COR-L47 (cell line): ENCODE measurements at places on chromosomes 6 and 20.

GRCh38 chr6:1105833-1106400 lies 206.0 kb upstream of the FOXQ1 start:
- DNase-seq = no peak

- no peak for DNase-seq
Measured at GRCh38 chr6:125662296-125662695, 87.1 kb upstream of the HEY2 start.

DNA sequence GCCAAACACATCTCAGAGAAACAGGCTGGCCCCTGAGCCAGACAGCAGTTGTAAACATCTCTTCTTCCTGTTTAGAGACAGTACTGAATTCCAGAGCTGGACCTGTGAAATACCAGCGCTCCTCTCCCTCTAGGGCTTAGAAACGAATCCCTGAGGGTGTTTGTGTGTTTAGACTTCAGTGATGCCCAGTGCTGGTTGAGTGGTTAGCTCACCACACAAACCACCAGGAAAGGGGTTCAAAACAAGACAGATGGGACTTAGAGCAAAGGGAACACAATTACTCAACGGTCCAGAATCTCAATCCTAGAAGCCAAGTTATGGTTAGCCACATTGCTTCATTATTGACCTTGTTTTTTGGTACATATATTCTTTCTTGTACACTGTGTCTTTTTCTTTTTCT lies 108.7 kb upstream of the TMEM170B start:
- no peak for DNase-seq

DNA sequence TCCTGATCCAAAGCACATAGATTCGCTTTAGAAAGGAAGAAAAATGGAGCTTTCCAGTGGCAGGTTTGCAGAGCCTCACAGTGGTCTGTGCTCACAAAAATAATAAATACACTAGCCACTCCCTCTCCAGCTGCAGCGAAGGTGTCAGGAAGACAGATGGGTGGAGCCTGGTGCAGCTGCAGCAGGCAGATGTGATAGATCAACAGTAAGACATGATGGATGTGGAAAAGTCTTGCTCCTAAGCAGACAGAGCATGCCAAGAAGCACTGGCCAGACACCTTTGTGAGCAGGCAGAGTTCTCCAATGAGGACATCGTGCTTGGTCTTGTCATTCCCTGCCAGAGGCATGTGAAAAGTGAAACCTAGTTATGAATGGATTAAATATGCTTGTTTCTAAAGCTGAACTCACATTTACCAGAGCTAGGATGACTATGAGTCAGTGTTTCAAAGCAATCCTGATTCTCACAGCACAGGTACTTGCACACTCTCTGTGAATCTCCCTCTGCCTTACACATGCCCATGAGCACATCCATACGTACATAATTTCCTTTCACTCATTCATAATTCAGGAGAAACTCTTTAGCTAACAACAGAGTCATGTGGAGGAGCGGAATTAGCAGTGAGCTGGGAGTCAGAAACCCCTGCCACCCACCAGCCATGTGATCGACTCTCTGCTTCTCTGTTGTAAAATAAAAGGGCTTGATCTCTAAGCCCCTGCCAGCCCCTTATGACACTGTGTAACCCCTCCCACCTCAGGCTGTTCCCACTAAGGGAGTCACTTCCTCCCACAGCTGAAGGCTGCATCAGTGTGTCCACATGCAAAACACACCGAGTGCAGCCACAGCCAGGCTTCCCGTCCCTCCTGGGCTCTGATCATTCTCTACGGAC lies 111.2 kb downstream of the SCML4 start:
- no peak for DNase-seq

DNA sequence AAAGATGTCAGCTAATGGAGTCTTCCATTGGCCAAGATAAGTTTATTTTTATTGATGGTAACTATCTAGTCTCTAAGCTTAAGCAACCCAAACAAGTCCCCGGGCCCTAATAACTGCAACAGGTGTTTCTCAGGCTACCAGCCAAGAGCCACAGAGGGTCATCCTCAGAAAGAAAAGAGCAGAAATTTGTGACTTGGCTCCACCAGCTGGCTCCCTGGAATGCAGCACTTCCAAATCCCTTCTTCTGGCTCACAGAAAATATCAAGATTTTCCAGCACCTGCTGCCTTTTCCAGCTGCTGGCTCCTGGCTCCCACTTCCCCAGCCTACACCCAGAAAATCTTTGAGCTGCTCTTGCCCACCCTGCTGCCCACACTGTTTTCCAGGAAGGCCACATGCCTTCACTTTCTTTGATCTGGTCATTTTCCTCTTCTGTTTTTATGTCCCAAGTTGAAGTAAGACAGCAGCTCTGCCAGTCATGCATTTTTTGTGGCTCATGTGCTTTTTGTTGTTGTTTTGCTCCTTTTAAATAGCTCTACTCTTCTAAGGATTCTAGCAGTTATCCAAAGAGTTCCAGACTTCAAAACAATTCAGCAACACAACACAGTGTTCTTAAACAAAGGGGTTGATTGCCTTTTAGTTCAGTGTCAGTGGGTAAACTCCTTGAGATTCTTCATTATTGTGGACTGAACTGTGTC lies 151.0 kb upstream of the SMLR1 start:
- DNase-seq = peak; percentile 20

DNA sequence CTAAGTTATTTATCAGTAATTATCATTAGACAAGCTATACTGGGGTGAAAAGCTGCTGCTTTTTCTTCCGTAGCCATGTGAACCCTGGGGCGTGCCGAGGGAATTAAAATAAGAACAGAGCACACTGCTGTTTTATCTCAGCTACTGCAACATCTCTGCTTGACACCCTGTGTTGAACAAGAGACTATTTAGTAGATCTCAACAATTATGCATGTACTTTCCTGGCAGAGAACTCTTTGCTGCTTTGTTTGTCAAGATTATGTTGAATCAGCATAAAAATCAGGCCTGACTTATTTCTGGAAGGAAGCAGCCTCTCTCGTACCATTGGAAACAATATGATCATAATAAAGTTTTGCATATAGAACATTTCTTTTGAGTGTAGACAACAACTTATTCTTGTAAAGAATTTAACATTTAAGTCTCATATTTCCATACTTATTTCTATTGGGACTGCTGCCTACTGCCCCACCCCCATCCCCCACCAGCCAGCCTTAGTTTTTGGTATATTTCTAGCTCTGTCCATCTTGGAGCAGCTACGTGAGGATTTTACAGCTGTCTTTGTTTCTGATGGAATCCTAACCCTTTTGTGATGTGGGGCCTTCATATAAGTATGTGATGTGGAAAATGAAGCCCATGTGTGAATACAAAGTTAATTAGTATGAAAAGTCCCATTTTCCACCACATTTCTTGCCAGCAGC lies 1011.4 kb downstream of the KIF16B start:
- DNase-seq = no peak

- DNase-seq = no peak
Measured at GRCh38 chr20:61845233-61845671, 220.4 kb downstream of the TAF4 start.

GRCh38 chr20:57990396-57990987 lies 238.0 kb downstream of the ANKRD60 start:
- no peak for DNase-seq

DNA sequence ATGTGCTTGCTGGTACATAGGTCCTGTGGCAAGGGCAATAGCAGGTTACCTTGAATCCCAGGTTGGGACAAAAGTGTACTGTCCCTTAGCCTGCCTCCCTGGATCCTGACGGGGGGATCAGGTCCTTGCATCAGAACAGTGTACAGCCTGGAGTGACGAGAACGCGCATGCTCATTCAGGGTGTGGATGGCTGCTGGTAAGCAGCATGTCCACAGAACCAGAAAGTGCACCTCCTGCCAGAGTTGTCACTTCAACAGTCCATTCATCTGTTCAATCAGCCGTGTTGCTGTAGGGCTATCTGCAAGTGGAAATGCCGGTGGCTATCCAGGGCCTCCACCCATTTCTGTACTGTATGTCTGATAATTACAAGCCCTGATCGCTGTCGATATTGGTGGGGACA lies 236.3 kb upstream of the SOX4 start:
- DNase-seq = no peak

- DNase-seq = no peak
Measured at GRCh38 chr20:23241416-23241815, 109.2 kb upstream of the NXT1 start.

DNA sequence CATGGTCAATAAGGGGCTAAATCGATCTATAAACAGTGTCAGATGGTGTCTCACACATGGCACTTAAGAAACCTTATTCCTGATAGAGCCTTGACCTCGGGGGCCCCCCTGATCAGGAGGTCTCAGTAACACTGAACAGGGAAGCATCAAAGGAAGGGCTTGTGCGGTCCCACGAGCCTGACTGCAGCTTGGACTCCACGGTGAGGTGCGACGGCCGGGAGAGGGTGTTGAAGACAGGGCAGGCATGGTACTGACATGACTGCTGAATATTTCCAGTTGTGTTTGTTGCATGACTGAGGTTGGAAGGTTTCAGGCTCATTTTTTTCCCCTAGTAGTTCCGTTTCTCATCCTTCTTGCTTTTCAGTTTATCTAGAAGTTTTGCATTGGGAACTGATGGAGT lies 107.1 kb upstream of the JAG1 start:
- DNase-seq = no peak

- DNase-seq = peak; percentile 71
Measured at GRCh38 chr20:62219101-62219991, 732 bp downstream of the HRH3 start.

DNA sequence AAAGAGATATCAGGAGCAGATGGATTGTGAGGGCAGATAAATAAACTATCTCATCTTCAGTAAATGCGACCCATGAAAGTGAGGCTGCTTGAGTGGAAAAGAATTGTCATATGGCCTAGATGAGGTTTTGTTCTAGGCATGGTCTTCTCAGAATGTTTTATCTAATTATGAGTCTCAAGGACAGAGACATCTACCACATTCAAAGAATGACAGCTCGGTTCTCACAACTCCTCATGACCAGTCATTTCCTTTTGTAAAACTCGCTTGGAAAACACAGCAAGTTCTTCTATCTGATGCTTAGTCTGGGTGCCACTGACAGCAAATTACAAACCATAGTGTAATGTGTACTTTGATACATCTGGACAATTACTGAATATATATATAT lies 140.5 kb downstream of the CCDC170 start:
- DNase-seq = no peak

- no peak for DNase-seq
Measured at GRCh38 chr6:112033791-112034615, 19.9 kb upstream of the CCN6 start.

GRCh38 chr20:39165099-39165498 lies 203.0 kb downstream of the DHX35 start:
- DNase-seq = no peak

DNA sequence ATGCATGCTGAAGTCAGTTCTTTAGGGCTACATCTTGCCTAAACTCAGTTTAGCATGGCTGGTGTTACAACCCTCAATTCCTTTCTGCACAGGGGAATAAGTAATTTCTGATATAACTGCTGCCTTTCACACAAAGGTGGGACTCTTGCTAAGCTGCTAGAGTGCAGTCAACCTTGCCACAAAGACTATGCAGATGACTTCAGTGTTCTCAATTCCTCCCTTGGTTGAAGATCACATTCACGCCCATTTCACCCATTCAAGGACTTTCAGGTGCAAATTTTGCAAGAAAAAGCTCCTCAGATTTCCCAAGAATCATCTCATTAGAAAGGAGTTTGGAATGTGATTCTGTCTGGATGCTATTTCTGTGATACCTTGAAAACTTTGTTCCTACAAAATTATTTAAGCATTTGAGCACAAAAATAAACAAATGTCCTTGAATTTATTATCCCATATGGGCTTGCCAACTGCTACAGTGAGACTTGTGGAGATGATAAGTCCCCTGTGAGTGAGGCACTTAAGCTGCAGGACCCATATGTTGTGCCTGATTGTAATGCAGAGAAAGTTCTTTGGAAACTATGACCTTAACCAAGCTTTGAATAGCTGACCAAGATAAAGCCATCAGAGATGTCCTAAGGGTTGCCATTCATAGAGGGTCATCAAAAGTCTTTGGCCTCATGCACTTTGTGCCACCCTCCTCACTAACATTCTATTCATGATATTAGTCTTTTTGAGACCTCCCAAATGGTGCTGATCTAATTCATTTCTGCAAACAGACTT lies 111.8 kb downstream of the PLCB4 start:
- no peak for DNase-seq

- no peak for DNase-seq
Measured at GRCh38 chr20:8851446-8851845, 217.4 kb upstream of the PLCB4 start.

DNA sequence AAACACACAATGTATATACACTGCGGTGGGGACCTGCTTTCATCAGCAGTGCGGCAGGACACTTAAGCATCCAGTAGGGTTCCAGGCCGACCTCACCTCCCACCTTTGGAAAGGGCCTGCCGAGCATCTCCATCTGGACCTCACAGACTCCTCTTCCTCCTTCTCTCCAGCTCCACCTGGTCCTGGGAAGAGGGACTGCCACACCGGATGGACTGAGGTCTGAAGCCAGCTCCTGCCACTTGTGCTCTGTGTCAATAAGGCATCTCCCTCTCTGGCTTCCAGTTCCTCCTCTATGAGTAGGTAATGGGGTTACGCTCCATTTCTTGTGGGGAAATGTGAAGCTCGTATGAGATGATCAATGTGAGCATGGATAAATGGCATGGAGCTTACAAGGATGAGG lies 19.1 kb upstream of the NNAT start:
- DNase-seq = no peak

- no peak for DNase-seq
Measured at GRCh38 chr6:144330017-144330987, 45.2 kb downstream of the UTRN start.

DNA sequence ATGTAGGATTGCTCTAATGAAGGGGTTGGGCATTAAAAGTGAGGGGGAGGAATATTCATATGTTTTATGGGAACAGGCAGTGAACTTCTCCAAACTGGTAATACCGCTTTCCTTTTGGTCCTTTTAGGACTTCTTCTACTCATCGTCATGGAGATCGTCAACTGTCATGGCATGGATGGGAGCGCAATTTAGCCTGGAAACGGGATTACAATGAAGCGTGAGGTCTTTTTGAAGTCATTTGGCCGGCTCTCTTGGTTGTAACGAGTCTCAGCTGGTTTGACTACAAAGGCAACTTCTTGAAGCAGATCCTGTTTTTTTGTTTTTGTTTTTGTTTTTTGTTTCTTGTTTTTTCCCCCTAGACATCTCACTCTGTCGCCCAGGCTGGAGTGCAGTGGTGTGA lies 1.4 kb upstream of the HLA-E start:
- no peak for DNase-seq

DNA sequence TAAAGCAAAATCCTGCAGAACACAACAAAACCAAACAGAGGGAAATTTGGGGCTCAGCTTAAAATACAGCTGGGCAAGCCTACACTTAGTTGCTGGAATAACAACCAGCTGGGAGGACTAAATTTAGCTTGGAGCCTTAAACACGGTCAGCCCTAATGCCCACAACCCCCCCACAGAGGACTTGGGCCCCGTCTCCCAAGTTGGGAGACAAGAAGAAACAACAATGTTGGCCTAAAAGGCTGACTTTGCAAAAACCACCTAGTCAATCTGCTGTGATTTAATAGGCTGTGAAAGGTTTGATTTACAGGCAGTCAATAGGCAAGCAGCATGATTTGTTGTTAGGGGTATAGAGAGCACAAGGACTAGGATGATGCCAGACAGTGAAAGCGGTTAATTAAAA lies 40.3 kb upstream of the ARMC2 start:
- DNase-seq = no peak

GRCh38 chr6:38154731-38155130 lies 335.2 kb downstream of the ZFAND3 start:
- no peak for DNase-seq
